NCI-H1930 (cell line): ENCODE measurements at places on chromosomes 11 and 22.

- DNase-seq = no peak
Observed at GRCh38 chr11:124748481-124749343, 3.3 kb downstream of the VSIG2 start.

DNA sequence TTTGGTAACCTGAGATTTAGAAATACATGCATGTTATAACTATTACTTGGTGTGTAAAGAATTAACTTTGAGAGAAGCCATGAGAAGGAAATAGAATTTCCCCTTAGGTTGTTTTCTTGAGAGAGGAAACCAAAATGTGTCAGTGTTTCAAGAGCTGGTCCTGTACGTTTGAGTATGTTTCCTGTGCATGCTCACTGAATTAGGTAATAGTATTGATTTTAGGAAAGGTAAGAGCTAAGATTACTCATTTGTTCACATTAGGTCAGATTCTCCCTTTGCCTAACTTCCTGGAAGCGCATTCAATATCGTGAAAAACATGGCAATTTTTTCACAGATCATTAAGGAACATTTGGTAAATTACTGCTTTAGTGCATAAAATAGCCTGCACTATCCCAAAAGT lies 49.3 kb upstream of the RDX start:
- DNase-seq = no peak

GRCh38 chr11:6411594-6412031 lies 7.3 kb downstream of the APBB1 start:
- no peak for DNase-seq

DNA sequence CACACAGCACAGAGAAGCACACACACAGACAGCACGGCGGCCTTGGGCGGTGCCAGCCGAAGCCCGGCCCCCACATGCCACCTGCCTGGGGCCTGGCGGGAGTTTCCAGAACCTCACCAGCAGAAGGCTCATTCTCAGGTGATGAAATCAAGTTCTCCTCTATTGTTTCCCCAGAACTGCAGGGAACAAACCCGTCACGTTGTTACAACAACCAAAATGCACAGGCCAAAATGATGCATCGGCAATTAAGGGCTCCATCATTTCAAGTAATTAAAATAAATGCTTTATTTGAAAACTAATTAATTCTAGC lies 30.8 kb downstream of the GNB1L start:
- DNase-seq = no peak

DNA sequence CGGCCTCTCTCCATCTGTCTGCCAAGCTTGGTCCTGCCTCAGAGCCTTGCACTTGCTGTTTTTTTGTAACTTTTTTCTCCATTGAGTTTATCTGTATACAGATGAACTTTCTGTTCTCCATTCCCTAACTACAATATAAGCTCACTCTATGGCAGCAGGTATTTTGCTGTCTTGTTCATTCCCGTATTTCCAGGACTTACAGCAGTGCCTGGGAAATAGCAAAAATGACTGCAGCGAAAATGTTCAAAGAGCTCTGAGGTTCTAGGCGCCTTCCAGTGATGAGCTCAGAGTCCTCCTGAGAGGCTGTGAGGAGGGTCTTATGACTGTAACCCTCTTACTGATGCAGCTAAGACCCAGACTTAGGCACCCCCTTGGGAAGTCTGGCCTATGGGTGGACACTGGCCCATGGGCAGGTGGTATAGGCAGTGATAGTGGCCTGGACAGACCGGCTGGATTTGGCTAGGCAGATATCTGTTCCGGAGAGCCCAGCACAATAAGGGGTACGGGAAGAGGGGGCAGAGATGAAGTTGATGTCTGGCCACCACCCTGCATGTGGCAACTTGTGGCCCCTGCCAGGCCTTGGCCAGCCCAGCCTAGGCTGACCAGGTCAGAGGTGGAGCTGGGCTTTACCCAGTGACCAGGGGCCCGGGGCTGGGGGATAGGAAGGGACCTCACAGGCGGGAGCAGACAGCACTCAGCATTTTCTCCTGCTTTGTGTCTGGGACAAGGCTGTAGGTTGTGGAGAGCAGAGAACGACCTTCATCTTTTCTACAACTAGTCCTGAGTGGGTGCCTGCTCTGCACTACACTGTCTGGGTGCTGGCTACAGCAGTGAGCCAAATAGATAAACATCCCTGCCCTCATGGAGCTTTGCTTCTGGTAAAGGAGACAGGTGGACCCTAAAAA lies 4.6 kb downstream of the ATF4 start:
- DNase-seq = no peak

GRCh38 chr11:69101115-69101791 lies 52.5 kb downstream of the TPCN2 start:
- DNase-seq = peak; percentile 13
